Left kidney (tissue), 8 donors: ENCODE measurements at places on chromosomes 12 and 14.

GRCh38 chr12:116558280-116559161 lies 660 bp upstream of the MAP1LC3B2 start:
- no peak for DNase-seq

- DNase-seq, result no peak
Observed at GRCh38 chr12:26429070-26429691, 233.8 kb downstream of the SSPN start.

- DNase-seq, result no peak
Observed at GRCh38 chr12:72523754-72524153, 251.6 kb downstream of the TRHDE start.

DNA sequence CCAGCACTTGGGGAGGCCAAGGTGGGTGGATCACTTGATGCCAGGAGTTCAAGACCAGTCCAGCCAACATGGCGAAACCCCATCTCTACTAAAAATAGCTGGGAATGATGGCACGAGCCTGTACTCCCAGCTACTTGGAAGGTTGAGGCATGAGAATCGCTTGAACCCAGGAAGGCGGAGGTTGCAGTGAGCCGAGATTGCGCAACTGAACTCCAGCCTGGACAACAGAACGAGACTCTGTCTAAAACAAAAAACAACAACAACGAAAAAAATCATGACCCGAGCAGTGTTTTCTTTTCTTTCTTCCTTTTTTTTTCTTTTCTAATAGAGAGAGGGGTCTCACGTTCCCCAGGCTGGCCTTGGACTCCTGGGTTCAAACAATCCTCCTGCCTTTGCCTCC lies 3.5 kb upstream of the CSRNP2 start:
- DNase-seq, result no peak

- no peak for DNase-seq
Observed at GRCh38 chr12:131736446-131737149, 25.7 kb downstream of the SFSWAP start.

GRCh38 chr12:26122681-26123481 lies 2.0 kb downstream of the BHLHE41 start:
- no peak for DNase-seq
